ENCODE measurements at places on chromosomes 16 and 17.

DNA sequence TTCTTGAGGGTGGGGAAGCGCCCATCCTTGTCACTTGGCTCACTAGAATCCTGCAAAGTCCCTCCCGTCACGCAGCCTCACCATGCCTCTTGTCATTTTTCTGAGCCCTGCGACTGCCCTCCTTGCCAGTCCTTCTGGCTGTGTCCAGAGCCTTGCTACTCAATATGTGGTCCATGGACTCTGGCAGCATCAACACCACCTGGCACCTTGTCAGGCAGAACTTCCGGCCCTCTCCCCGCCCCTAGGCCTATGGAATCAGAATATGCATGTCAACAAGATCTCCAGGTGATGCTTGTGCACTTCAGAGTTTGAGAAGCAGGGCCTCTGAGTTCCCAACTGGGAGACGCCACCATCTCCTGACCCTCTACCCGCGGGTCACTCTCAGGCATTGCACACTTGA lies 12.1 kb downstream of the PIMREG start:
- DNase-seq = no peak

GRCh38 chr16:17348826-17349225 lies 121.9 kb downstream of the XYLT1 start:
- DNase-seq = no peak

GRCh38 chr17:58383892-58384462 lies 32.0 kb upstream of the SUPT4H1 start:
- no peak for DNase-seq

DNA sequence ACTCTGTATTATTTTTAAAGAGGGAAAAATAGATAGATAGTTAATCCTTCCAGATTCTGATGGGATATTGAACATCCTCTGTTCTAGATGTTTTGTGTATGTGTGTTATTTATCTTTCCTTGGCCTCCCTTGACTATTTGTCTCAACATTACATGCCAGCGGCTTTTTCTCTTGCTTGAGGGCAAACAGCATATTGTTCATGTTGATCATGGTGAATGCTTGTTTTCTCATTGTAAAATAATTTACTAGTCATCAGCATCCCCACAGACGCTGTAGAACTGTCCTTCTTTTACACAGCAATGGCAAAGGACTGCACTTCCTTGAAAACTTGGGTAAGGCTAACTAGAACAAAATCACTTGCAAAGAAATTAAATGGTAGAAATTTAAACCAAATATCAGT lies 1376.4 kb upstream of the GOT2 start:
- DNase-seq = no peak

DNA sequence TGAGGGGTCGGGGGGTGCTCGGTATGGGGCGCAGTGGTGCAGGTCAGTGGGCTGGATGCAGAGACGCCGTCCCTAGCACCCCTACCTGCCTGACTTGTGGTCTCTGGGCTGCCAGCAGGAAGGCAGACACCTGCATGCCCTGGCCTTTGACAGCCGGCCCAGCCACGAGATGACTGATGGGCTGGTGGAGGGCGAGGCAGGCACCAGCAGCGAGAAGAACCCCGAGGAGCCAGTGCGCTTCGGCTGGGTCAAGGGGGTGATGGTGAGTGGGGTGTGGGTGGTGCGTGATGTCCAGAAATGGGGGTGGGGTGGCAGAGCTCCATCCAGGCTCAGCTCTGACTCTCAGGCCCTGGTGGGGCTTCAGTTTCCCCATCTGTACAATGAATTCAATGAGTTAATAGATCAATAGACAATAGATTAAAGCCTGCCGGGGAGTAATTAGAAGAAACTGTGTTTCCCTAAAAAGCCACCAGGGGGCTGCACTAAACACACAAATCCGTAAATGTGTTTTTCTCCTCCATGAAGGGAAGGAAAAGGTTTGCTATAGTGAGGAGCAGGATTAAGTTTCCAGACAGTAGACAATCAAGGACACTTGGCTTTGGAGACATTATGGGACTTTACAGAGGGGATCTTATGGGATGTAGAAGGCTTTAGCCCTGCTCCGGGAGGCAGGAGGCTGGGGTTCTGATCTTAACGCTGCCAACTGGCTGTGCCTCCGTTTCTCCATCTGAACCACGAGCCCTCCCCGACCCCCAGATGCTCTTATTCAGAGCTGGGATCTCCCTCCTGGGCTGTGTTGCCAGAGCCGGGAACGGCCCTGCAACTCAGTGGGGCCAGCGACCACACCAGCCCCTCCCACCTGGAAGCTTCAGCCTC lies 2.2 kb downstream of the SLC12A3 start:
- no peak for DNase-seq

- no peak for DNase-seq
Measured at GRCh38 chr17:2808367-2809335, 12.4 kb downstream of the RAP1GAP2 start.

GRCh38 chr17:29091606-29092289 lies 48.8 kb downstream of the PIPOX start:
- no peak for DNase-seq

DNA sequence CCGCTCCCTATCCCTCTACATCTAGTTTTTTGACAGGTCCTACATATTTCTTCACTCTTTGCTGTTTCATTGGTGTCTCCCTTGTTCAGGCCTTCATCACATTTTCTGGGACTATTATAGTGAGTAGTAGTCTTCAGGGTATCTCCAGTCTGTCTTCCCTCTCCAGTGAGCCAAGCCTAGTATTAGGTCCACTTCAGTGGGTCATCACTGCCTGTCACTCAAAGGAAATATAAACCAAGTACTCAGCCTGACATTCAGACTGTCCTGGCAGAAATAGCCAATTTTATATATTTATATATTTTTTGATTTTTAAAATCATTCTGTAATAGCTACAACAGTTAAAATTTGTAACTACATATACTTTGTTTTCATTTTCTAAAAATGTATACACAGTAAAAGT lies 137.8 kb downstream of the CYB561 start:
- DNase-seq = no peak

DNA sequence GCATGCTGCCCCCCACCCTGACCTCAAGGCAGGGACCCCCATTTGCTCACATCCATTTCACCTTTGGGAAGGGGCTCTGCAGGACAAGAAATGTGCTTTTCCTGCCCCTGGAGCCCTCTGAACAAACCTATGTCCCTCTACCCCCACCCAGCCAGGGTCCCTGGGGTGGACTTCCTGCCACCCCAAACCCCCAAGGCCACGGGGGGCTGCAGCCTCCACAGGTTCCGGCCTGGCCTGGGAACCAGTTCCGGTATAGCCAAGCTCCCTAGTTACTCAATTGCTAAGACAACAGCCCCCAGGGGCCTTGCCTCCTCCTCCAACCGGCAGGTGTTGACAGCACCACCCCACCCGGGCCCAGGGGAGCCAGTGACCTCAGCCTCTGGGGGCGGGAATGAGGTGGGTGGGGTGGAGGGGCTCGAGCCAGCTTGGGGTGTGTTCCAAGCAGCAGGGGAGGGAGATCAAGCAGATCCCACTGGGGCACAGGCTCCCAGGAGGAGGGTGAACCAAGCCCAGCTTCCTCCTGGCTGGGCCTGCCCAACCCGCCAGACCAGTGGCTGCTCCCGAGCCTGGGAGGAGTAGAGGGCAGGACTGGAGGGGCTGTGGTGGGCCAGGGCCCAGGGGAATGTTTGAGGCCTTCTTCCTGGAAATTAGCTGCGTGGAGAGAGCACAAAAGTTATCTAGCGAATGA lies 6.6 kb downstream of the PNMT start:
- DNase-seq = no peak

- peak; percentile 61 for DNase-seq
Measured at GRCh38 chr17:32319548-32319905, 22.4 kb downstream of the C17orf75 start.

GRCh38 chr16:11264155-11264832 lies 4.8 kb downstream of the TNP2 start:
- DNase-seq = no peak

GRCh38 chr16:88320947-88321634 lies 61.7 kb upstream of the ZNF469 start:
- no peak for DNase-seq

DNA sequence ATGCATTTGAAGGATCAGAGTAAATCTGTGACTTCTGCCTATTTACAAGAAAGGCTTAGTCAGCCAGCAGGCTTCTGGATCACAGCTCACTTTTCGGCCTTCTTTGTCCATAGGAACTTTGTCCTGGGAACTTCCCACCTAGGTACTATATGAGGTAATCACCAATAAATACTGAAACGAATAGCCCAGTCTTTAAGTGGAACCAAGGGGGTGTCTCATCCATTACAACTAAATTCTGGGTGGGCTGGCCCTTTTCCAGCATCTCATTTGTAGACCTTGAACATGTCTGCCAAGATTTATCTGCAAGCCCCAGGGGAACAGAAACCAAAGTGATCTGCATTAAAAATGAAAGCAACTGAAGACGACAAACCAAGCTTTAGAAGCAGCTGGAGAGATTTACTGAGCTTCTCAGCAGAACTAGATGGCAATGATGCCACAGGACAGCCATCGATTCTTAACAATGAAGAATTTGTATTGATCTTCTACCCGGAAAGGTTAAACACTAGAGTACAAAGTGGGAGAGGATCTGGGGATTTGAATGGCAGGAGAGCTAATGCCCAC lies 55.5 kb downstream of the SNX11 start:
- no peak for DNase-seq

GRCh38 chr16:12314653-12315185 lies 338.2 kb downstream of the SNX29 start:
- no peak for DNase-seq

- DNase-seq = no peak
Measured at GRCh38 chr17:39703913-39704312, 4.0 kb downstream of the ERBB2 start.

DNA sequence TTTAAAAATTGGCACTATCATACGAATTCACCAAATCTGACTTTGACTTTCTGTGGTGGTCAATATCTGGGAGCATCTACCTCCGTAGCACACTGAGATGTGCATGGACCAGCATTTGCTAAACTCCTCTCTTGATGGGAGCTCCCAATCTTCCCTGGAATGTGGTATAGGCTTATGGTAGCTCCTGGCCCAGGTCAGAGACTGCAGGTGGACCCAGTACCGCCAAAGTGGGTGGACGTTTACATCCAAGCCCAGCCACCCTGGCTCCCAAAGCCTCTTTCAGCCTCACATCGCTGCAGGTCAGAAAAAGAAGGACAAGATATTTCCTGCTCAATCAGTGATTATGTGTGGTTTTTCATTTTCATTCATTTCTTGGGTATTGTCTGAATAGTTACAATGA lies 43.1 kb upstream of the NKD1 start:
- no peak for DNase-seq

DNA sequence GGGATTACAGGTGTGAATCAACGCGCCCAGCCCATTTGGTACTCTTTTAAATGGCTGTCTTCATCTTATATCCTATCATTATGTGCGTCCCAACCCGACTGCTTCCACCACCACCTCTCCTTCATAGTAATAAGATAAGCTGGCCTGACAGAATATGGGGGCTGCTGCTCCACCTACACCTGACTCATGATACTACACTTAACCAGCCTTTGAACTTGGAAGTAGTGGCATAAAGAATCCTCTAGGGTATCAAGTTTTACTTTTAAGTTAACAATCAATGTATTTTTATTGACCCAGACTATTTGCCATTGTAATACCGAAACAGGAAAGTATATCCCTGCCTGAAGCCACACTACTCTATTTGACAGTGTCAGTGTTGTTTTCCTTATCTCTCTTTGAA lies 18.8 kb downstream of the PDZD9 start:
- no peak for DNase-seq

GRCh38 chr16:89507214-89507833 lies 879 bp upstream of the SPG7 start:
- no peak for DNase-seq

DNA sequence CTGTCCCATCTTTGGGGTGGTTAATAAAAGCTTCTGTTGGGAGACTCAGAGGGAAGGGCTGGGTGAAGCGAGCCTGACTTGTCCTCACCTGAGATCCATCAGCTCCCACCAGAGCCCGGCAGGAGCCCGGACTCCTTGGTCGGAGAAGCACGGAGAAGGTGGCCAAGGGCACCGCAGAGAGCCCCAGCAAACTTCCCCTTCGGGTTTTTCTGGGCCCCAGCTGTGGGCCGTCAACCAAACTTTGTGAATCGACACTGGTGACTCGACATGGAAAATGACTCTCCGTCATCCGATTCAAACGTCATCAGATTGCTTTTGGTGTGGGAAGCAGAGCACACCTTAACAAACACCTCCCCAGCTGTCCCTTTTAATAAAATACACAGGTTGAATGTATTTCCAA lies 21.4 kb downstream of the ENPP7 start:
- no peak for DNase-seq

DNA sequence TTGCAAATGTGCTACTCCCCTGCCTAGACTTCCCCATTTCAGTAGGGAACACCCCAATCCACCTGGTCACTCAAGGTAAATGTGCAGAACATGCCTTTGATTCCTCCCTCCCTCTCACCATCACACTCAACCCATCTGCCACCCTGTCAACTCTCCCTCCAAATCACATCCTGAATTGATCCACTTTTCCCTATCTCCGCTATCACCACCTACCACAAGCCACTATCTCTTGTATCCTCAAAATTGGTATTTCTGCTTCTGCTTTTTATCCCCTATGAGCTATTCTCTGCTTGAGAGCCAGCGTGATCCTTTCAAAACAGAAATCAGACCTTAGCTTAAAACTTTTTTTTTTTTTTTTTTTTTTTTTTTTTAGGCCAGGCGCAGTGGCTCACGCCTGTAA lies 5.4 kb upstream of the NOL11 start:
- DNase-seq = no peak

DNA sequence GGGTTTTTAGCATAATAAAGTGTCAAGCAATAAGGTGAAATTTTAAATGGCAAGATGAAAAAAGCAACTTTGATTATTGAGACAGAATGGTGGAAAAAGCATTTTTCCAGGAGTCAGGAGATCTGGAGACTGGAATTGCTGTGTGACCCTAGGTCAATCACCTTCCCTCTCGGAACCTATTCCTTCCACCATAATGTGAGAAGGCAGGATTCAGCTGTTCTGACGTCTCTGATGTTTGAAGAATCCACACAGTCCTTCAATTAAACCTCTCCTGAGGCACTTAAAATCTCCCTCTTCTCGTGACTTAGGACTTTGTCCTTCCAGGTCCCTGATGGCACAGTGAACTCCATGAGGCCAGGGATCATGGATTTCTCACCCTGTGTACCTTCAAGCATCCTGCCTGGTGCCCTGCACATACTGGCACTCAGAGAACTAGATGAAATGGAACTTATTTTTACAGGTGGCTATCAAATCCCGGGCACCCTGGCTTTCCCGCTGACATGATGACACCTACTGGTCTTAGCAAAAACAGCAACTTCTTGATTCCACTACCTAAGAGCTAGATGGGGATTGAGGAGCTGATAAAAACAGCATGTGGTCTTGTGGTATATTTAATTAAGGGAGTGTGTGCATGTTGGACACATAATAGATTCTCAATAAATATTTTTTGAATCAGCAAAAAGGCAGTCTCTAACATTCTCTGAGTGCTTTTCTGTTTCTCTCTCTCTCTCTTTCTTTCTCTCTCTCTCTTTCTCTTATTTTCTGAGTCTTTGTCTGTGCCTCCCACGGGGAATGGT lies 2.3 kb upstream of the CCDC182 start:
- DNase-seq = peak; percentile 5

DNA sequence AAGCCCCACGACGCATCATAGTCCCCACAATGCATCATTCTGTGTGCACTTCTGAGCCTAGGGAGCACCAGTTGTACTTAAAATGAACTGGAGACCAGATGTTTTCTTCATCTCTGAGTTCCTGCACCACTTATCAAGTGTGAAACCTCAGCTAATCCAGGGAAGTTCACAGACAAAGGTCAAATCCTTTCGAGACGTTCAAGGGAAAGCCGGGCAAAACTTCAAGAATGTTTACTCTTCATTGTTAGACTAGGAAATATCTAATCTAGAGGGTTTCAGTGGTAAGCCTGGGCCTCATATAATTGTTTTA lies 4.6 kb upstream of the PMP22 start:
- no peak for DNase-seq

- no peak for DNase-seq
Measured at GRCh38 chr17:29407856-29408255, 17.7 kb downstream of the TAOK1 start.

Measured in stimulated activated CD8-positive, alpha-beta memory T cell treated with anti-CD3 and anti-CD28 coated beads, Interleukin-7, amount 100 ng/mL, for 1 hour (primary cell).